NCI-H1436 (cell line): ENCODE measurements at places on chromosomes 12 and 14.

GRCh38 chr14:64292197-64292596 is 2.0 kb downstream of the ESR2 start:
- DNase-seq = no peak

DNA sequence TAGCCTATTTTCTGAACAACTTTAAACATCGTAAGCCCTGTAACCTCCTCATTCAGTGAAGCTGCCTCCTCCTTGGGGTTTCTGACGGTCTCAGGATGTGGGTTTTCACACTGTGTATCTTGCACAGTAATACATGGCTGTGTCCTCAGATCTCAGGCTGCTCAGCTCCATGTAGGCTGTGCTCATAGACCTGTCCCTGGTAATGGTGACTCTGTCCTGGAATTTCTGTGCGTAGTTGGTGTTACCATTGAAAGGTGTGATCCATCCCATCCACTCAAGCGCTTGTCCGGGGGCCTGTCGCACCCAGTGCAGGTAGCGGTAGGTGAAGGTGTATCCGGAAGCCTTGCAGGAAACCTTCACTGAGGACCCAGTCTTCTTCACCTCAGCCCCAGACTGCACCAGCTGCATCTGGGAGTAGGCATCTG is 980.5 kb downstream of the TMEM121 start:
- no peak for DNase-seq

DNA sequence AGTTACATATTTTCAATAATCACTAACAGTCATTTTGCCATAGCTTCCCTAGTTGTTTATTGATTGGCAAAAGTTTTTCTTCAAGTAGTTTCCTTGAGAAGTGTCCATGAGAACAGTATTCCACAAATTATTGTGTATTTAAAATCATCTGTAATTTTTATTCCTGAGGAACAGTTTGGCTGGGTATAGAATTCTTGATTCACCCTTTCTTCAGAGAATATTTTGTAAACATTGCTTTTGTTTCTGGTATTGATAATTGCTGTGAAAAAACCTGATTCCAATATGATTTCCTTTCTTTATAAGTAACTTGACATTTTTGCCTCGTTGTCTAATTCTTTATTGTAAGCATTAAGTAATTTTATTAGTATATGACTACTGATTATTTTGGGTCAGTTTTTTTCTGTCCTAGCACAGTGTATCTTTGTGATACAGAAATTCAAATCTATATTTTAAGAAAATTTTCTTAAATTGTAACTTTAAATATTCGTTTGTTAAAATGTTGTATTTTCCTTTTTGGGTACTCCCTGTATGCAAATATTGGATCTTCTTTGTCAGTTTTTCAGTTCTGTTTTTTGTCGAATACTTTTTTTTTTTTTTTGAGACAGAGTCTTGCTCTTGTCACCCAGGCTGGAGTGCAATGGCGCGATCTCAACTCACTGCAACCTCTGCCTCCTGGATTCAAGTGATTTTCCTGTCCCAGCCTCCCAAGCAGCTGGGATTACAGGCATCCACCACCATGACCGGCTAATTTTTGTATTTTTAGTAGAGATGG is 162.0 kb upstream of the ATP2B1 start:
- no peak for DNase-seq

DNA sequence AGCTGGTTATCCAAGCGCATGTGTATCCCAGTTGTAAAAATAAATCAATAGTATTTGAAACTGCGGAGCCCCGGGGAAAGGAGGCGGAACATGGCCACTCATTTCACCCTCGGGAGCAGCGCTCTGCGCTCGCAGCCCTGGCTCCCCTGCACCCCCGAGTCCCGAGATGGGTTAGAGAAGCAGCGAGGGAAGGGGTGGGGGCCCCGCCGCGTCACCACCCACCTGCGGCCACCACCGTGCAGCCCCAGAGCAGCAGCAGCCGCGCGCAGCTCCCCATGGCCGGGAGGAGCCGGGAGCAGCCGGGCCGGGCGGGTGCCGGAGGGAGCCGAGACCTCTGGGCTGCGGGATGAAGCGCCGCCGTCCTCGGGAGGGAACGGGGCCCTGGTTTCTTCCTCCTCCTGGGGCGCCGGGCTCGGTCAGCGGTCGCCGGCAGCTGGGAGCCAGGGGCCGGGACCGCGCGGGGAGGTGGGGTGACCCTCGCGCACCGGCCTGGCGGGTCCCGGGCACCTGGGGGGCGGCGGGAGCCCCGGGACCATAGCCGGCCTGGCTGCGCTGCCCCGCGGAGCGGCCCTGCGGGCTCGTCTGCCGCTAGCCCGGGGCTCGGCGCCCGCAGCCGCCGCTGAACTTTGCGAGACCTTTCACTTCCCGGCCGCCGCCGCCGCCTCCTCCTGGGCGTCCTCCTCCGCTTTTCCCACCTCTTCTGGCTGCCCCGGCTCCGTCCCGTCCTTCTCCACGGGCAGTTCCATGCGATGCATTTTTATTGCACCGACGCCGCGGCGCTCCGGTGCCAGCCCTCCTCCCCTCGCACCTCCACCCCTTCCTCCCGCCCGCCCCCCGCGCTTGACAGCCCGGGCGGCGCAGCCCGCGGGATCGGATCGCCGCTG is at the start of gene NTN4:
TSS of gene NTN4 (minus strand) at position 732 of the 884 bp plus-strand sequence. CDS start at position 277, 455 bp downstream.
- DNase-seq = no peak

GRCh38 chr12:101957252-101957959 is 80.0 kb downstream of the DRAM1 start:
- DNase-seq = no peak
